Activated naive CD8-positive, alpha-beta T cell treated with anti-CD3 and anti-CD28 coated beads, Interleukin-2, amount 10 ng/mL, durations not matched to agents 7 days and 5 days (primary cell): ENCODE measurements at places on chromosomes 2 and 18. TPM values are rescaled to one million over a fixed set of nuclear protein-coding genes. Genes with fewer than 3 reads are reported as not detected.
A peak's percentile ranks its signal among the peaks of the same experiment; 100 is the strongest.

GRCh38 chr18:39647627-39648534 is 2082.3 kb upstream of the CELF4 start:
- no peak for DNase-seq

- DNase-seq: no peak
Measured at GRCh38 chr2:129061069-129061768, 742.6 kb upstream of the HS6ST1 start.

- DNase-seq: peak; percentile 37
Measured at GRCh38 chr2:118852605-118853128, 5.2 kb upstream of the EN1 start.

DNA sequence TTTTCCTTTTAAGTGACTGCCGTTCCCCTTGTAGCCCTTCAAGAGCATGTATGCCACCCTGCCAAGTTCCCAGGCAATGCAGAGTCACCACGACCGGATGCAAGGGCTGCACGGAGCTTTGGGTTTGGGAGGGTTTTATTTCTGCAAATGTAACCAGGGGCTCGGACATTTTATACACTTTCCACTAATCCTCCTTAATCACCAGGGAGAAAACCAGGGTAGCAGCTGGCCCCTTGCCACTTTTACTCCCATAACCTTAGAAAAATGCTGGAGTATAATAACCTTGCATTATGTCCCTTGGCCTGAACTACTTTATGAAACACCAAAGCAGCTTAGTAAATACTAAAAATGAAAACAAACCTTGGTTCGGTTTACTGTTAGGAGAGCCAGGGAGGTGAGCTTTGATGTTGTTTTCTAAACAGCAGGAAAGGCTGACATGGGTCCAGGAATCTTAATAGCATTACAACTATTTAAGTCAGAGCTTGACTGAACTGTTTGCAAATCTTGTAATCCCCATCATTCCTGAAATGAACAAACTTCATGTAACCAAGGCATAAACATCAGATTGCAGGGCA is 152.8 kb upstream of the RIOK3 start:
- no peak for DNase-seq

- no peak for DNase-seq
Measured at GRCh38 chr2:65545837-65546805, 113.7 kb upstream of the SPRED2 start.

EML6 gene
- 2.1 TPM for total RNA-seq

- no peak for DNase-seq
Measured at GRCh38 chr2:9720352-9721093, 89.7 kb upstream of the YWHAQ start.

GRCh38 chr2:241208058-241208457 is 19.6 kb downstream of the ANO7 start:
- no peak for DNase-seq

GRCh38 chr2:189639007-189639609 is 22.2 kb upstream of the ASNSD1 start:
- DNase-seq: no peak

LIMS4 gene
- 1.1 TPM for total RNA-seq

GRCh38 chr2:67516899-67517530 is 119.9 kb downstream of the ETAA1 start:
- no peak for DNase-seq
